ENCODE measurements at places on chromosomes 1 and 21.

- no peak for DNase-seq
Observed at GRCh38 chr21:17602874-17603273, 9.8 kb downstream of the BTG3 start.

- DNase-seq = no peak
Observed at GRCh38 chr1:221532071-221532773, 209.7 kb downstream of the DUSP10 start.

- no peak for DNase-seq
Observed at GRCh38 chr1:68051475-68051874, 1.0 kb upstream of the DIRAS3 start.

GRCh38 chr1:221522529-221522940 lies 219.4 kb downstream of the DUSP10 start:
- DNase-seq = no peak

DNA sequence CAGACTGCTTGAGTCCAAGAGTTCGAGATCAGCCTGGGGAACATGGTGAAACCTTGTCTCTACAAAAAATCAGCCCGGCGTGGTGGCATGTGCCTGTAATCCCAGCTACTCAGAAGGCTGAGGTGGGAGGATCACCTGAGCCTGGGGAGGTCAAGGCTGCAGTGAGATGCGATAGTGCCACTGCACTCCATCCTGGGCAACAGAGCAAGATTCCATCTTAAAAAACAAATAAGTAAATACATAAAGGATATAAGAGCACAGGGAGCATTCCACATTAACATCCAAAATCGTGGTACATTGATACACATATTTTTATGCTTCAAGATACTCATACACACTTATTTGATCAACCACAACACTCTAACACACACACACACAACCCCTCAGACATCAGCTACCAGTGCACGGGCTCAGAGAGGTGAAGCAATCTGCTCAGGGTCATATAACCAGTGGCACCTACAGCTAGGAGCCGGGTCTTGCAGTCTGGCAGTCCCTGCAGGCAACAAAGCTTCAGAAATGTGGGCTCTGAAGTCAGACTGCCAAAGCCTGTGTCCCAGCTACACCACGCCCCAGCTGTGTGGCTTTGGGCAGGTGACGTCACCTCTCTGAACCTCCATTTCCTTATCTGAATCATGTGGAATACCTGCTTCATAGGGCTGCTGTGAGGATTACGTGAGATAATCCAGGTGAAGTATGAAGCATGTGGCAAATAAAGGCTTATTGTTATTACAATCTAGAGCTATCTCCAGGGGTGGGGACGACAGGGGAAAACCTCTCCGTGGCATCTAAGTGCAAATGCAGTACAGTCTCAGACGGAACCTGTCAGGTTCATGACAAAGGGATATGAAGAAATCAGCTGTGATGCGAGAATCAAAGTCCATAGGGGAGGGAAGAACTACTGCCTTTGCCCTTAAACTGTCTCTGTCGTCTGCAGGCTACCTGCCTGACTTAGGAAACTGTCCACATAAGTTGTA lies 4.8 kb upstream of the CRYBG2 start:
- no peak for DNase-seq

DNA sequence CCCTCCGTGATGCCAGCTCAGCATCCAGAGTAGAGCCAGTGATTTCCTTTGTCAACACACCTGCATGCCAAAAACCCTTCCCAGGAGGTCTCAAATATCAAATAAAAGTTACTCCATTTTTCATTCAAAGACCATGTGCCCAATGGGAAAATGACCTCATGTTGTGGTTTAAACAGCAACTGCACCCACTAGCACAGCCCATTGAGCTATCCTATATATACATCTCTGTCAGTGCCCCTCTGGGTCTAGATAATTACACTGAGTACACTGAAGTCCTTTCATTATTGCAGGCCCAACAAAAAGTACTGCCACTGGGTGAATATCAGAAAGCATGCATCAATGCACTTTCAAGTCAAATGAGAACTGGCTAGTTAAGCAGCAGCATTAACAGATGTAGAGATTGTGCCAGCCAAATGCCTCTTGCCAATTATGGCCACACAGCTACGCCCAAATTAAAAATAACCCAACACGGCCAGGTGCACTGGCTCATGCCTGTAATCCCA lies 117.7 kb downstream of the SLC45A1 start:
- no peak for DNase-seq

GRCh38 chr1:222785529-222785928 lies 29.3 kb upstream of the DISP1 start:
- DNase-seq = no peak

- no peak for DNase-seq
Observed at GRCh38 chr1:89672489-89673183, 39.7 kb downstream of the LRRC8C start.

DNA sequence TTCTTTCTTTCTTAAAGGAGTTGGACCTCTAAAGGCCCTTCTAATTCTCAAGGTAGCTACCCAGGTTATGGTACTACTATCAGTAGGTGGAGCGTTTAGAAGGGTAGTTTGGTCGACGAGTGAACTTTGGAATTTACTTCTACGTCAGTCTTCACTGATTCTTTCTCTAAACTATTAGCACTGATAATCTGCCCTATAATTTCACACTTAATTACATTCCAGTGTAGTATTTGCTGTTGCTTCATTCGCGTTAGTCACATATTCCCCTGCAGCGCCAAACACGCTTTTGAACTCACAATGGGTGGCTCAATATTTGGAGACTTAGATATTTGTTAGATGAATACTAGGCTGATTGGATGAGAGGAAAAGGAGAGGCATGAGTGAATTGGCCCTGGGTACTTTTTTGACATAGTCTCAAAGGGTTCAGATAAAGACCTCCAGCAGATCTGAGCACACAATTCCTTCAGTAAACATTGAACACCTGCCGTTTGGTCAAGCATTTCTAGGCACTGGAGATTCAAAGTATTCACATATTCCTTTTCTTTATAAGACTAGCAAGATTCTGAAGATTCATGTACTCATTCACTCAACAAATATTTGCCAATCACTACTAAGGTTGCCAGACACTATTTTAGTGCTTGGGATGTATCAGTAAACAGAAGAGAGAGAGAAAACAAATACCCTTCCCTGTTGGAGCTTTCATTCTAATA lies 929 bp upstream of the FOXJ3 start:
- DNase-seq = no peak

- DNase-seq = no peak
Observed at GRCh38 chr1:230231774-230232145, 164.7 kb downstream of the GALNT2 start.

DNA sequence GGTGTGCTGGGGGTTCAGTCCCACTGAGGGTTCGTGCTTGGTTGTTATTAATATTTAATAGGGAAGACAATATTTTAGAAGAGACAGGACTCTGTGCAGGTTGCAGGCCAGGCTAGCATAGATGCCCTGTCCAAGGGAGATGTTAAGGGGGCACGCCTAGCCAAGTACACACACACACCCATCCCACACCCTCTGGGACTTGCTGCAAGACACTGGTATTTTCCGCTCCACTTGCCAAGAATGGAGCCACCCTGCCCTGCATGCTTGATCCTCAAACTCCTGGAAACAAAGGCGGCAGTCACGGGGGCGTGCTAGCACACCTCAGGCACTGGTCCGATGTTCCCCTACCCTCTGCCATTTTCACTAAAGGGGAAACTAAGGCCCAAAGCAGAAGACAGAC lies 99.1 kb downstream of the MRPL37 start:
- no peak for DNase-seq

DNA sequence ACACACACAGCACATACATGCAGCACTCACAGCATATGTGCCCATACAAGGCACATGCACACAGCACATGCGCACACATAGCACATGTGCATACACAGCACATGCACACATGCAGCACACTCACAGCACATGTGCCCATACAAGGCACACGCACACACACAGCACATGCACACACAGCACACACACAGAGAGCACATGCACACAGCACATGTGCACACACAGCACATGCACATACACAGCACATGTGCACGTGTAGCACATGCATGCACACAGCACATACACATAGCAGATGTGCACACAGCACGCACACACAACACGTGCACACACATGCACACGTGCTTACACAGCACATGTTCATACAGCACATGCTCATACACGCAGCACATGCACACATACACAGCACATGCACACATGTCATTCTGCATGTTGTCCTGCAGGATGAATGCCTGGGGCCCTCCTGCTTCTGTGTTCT lies 48.1 kb downstream of the PCNT start:
- no peak for DNase-seq

- no peak for DNase-seq
Observed at GRCh38 chr1:93738075-93738622, 56.5 kb upstream of the BCAR3 start.

DNA sequence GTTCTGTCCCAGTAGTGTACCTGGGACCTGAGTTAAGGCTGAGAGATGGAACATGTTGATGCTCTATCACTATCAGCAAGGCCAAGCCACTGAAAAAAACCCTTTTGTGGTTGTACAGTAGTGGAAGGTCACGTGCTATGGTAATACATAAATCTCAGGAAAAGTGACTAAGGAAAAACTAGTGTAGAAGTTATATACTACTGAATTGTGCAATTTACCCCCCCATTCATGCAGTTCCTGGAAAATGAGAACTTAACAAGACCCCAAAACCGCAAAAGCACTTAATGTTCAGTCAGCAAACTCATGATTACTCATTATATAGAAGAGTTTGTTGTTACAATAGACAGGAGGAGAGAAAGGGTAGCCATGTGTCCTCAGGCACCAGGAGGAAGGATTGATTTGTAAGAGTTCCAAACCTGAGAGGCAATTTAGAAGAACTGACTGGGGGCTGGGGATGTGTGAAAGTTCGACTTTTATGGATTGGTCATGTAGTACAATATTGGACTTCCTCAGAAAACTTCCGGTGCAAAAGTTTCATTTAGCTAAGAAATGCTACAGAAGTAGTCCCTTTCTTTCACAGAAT lies 91.6 kb downstream of the RGL1 start:
- DNase-seq = no peak

GRCh38 chr1:223545343-223545742 lies 120.2 kb downstream of the CAPN8 start:
- DNase-seq = no peak
